ENCODE measurements at places on chromosomes 7 and 10.

- no peak for DNase-seq
Measured at GRCh38 chr10:73876971-73877370, 2.6 kb upstream of the CAMK2G start.

GRCh38 chr10:9211228-9211627 lies 1156.7 kb downstream of the GATA3 start:
- DNase-seq, result no peak

DNA sequence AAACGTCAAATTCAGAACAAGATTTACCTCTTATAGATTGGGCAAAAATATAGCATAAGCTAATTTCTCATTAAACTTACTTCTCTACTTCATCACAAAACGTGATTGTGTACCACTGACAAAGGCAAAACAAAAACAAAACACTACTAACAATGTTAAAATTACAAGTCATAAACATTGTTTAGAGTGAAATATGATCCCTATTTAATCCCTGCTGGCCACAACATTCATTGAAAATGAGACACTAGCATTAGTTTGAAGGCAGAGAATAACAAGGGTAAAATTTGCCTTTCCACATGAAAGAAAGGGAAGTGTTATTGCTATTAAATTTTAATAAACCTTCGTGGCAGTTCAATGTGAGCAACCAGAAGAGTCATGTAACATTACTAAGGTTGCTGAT lies 45.0 kb downstream of the SEMA3A start:
- no peak for DNase-seq

DNA sequence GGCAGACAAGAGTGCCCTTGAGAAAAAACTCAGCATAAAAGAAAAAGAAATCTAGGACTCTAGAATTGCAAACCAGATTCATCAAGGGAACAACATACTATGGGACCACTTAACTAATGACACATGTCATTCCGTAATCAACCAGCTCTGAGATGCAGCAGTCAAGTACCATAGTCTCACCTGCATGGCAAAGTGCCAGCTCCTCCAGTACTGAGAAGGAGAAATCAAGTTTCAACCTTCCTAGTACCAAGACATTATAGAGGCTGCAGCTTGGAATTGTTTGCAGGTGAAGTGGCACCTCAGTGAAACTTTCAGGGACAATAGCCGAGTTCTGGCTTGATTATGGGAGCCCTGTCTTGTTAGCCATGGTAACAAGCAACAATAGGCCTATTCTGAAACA lies 11.5 kb downstream of the STEAP1 start:
- peak; percentile 42 for DNase-seq

DNA sequence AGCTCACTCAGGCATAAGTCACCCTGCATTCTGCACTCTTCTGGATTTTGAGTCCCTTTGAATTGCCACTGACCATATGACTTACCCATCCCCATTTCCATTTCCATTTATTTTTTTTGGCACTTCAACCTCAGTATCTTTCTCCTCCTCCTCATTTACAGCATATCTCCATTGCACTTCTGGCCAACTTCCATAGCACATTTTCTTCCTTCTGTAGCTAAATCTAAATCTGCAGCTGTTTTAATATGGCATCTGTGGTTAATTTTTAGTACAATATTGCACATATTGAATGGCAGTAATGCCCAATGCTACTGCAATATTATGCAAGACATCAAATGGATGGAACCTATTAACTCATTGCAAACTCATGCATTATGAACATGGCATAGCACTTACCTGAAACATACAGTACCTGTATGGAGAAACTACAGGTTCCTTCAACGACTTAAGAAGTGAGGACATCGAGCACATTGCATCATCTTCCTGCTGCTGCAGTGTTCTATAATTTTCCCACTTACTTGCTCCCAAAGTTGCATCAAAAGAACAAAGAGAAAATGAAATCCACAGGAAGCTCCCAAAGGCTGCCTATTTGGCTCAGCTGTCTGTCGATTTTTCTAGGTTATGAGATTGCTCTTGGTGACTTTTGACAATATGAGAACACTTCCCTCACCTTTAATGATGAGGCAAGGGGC lies 55.7 kb downstream of the LRRTM3 start:
- DNase-seq, result no peak

GRCh38 chr7:130904031-130904757 lies 170.2 kb upstream of the KLF14 start:
- DNase-seq, result peak; percentile 69

DNA sequence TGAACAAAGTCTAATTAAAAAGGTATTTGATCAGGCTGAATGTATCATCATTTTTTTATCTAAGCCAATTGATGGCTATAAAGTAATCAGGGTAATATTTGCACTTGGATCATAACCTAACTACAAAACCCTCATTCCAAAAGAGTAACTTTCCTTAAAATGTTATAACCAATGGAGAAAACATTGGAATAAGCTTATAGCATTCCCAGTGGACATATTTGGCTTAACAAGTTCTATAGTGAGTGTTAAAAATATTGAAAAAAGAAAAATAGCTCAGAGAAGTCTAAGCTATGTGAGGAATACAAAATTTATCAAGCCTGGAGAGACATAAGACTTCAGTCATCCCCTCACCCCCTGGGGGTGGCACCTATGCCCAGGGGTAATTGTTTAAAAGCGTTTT lies 358.8 kb downstream of the LRRTM3 start:
- no peak for DNase-seq

- DNase-seq, result peak; percentile 60
Measured at GRCh38 chr7:2978408-2978807, 65.3 kb downstream of the CARD11 start.

- peak; percentile 81 for DNase-seq
Measured at GRCh38 chr7:2709553-2710285, 21.7 kb downstream of the AMZ1 start.

GRCh38 chr10:63228237-63228636 lies 95.1 kb downstream of the NRBF2 start:
- no peak for DNase-seq

- no peak for DNase-seq
Measured at GRCh38 chr7:142927085-142927745, 6.3 kb downstream of the TRPV5 start.

- no peak for DNase-seq
Measured at GRCh38 chr10:126252884-126253610, 135.2 kb downstream of the ADAM12 start.

DNA sequence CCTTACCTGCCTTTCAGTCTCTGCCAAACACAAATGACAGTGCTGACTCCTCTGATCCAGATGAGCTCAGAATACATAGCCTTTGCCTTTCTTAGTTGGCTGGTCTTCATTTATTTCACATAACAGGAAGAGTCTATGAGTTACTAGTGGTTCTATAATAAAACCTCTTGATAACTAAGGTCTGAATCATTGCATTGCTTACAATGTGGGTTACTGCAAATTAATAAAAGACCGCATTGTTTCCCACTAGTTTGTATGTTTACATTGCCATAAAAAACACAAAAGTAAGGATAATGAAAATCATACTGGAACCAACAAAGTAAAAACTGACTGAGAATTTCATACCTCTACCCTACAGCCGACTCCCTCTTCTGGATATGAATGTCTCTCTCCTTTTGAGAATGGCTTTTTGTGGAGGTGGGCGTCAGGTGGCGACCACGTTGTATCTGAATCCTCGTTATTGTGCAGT lies 62.0 kb upstream of the AKR1E2 start:
- DNase-seq, result no peak

- DNase-seq, result no peak
Measured at GRCh38 chr10:16408379-16408778, 28.4 kb upstream of the PTER start.

GRCh38 chr10:26642896-26643653 lies 54.4 kb upstream of the PDSS1 start:
- DNase-seq, result no peak

GRCh38 chr10:121313119-121313875 lies 284.9 kb downstream of the FGFR2 start:
- DNase-seq, result no peak

DNA sequence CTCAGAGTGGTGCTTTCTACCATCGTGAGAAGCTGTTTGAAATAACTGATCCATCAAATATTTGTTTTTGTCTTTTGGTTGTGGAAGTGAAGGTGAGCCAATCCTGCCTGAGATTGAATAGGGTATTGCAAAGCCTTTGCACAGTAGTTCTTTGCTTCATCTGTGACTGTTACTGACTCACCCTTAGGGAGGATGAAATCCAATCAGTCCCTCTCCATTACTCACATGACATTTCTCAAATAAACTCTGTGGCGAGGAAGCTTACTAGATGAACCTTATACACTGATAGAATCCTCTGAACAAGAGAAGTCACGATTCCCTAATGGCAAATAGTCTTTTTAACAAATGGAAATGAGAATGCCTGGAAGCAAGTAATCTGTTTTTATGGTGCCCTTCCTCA lies 31.9 kb downstream of the HEPACAM2 start:
- no peak for DNase-seq

- no peak for DNase-seq
Measured at GRCh38 chr7:148819697-148820360, 64.3 kb downstream of the EZH2 start.

GRCh38 chr7:38905056-38905759 lies 3.8 kb downstream of the VPS41 start:
- no peak for DNase-seq

DNA sequence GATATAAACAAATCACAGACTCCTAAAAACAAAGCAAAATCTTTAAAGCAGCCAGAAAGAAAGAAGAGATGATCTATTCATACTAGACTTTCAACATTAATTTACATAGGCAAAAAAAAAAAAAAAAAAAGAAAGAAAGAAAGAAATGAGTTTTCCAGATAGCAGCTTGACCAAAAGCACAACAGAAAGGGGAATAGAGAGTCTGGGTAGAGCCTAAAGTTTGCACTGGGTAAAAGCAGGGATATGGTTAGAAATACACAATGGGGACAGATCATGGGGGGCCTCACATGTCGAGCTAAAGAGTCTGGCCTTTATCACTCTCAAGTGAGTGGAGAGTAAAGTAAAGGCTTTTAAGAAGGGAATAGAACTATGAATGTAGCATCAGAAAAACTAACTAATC lies 169.8 kb downstream of the SGMS1 start:
- no peak for DNase-seq

GRCh38 chr7:95001815-95002561 lies 94.6 kb downstream of the PPP1R9A start:
- no peak for DNase-seq

DNA sequence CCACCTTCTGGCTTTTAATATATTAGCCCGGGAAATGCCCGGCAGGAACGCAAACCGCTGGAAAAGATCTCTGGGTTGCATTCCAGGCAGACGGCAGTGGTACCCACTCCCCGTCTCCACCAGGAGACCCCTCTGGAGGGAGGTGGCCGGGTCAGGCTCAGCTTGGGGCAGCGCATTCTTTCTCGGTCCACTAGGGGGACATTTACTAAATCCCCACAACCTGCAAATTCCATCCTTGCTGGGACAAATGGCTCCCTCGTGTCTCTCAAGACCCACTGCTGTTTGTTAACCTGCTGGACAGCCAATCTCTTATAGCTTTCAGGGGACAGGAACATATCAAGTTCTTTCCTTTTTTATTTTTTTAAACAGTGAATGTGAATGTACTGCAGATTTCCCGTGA lies 45.8 kb upstream of the CARD11 start:
- no peak for DNase-seq

DNA sequence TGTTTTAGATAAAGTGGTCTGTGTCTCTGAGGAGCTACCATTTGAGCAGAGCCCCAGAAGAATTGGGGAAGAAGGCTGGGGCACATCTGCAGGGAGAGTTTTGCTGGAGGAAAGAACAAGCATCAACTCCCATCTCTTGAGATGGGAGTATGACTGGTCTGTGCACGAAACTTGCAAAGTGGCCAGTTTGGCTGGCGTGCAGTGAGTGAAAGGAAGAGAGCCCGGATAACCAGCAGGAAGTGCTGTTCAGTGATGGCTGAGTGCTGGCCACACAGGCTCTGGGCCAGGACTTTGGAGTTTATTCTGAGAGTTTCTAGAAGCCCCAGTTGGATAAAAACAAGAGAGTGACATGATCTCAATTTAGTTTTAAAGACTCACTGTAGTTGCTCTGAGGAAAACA lies 34.4 kb upstream of the SVIL start:
- no peak for DNase-seq

DNA sequence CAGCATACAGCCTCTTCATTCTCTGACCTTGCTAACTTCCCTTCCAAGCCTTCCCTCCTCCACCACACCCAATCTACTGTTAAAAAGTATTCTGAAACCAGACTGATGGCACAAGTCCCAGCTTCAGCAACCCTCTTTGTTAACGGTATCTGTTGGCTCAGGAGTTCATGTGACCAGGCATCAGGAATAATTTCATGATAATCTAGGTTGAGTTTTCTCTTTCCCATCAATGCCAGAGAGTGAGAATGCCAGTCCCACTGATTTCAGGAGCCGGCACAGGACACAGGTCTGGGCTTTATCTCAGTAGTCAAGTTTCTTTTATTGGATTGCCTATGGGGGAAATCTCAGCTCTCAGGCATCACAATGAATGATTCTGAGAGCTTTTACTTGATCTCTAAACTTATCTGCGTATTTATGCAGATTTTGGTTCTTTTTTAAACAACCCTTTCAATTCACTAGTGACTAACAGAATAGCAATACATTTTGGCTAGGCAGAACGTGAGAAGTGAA lies 231.0 kb upstream of the LYZL1 start:
- no peak for DNase-seq

DNA sequence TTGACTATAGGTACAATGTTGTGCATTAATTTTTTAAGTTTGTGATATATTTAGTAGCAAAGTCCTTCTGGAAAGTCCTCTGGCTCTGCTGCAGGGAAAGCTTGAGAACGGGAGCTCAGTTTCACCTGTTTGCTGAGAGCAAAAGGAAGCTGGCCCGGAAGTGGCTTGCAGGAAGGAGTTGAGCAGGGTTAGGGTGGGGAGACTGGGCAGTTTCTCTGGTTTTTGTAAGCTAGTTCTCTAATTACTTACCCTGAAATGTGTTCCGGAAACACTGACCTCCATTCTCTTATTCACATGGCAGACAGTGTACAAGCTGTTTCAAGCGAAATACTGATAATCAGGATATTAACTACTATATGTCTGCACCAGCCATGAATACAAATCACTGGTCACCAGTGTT lies 22.3 kb downstream of the MAP3K8 start:
- DNase-seq, result no peak

GRCh38 chr10:111830359-111830758 lies 353.2 kb downstream of the GPAM start:
- no peak for DNase-seq

- no peak for DNase-seq
Measured at GRCh38 chr7:15073301-15073700, 170.8 kb upstream of the DGKB start.
